Fibroblast of the conjunctiva (primary cell): ENCODE measurements at places on chromosomes 12 and 14.

GRCh38 chr14:104688505-104689108, 811 bp upstream of the INF2 start:
- DNase-seq, result no peak

DNA sequence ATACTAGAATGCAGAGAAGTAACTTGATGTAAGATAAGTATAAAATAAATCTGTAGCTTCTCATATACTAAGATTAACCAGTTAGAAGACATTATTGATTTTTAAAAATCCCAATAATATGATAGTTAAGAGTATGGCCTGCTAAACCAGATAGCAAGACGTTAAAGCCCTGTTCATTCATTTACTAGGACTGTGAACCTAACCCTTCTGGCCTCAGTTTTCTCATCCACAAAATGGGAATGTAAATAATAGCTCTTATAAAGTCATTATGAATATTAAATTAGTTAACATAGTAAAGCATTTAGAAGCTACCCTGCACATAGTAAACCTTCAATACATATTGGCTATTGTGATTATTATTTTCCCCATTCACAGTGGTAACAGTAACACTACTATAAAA, 6.0 kb upstream of the PRMT5 start:
- DNase-seq, result no peak

DNA sequence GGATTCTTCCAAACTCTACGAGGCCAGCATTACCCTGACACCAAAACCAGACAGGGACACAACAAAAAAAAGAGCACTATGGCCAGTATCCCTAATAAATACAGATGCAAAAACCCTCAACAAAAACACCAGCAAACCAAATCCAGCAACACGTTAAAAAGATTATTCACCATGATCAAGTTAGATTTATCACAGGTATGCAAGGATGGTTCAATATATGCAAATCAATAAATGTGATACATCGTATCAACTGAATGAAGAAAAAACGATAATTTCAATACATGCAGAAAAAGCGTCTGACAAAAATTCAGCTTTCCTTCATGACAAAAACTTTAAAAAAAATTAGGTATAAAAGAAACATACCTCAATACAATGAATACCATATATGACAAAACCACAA, 99.9 kb downstream of the CEP83 start:
- no peak for DNase-seq

- DNase-seq, result no peak
Measured at GRCh38 chr12:83168751-83169150, 482.0 kb downstream of the TMTC2 start.

DNA sequence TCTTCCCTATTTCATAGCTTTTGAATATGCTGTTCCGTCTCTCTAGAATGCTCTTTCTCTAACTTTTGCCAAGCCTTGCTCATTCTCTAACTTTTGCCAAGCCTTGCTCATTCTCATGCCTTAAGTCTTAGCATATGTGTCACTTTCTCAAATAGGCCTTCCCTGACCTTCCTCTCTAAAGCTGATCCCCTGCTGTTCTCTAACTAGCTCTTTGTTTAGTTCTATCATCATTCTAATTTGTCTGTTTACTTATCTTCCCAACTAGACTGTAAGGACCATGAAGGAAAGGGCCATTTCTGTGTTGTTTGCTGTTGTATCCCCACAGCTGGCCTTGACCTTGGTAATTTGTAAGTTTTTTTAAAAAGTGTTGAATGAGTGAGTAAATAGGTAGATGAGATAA, 71.1 kb downstream of the ZNF641 start:
- no peak for DNase-seq

GRCh38 chr12:67147030-67147429, 122.1 kb upstream of the CAND1 start:
- no peak for DNase-seq

DNA sequence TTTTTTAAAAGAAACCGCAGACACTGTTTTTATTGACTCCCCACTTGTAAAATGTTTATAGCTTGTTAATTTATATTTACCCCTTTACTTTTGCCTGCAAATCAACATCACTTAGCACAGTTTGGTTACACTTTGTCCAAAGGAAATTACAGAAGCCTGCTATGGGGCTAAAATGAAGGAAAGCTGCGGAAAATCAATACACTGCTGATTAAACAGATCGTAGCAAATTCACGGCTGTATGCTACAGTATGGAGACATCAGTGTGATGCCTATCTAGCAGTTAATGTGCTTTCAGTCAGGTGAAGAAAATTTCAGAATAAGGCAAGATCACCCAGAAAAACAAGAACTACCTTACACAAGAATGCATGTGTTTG, 110.0 kb downstream of the FOXG1 start:
- no peak for DNase-seq

DNA sequence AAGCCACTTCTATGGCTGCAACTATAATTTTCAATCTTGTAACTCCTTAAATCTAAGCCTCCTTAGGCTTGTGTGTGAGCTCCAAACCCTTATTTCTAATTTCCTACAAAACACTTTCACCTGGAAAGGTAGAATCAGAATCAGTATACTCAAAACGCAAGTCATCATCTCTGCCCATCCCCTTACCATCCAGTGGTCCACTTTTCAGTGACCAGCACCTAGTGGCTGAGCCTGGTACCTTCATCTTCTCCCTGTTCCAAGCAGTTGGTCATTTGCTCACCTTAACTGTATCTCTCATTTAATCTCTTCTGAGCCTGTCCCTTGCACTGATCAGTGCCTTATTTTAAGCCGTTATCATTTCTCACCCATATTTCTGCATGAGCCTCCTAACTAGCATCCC, 107.9 kb downstream of the PPM1H start:
- no peak for DNase-seq

DNA sequence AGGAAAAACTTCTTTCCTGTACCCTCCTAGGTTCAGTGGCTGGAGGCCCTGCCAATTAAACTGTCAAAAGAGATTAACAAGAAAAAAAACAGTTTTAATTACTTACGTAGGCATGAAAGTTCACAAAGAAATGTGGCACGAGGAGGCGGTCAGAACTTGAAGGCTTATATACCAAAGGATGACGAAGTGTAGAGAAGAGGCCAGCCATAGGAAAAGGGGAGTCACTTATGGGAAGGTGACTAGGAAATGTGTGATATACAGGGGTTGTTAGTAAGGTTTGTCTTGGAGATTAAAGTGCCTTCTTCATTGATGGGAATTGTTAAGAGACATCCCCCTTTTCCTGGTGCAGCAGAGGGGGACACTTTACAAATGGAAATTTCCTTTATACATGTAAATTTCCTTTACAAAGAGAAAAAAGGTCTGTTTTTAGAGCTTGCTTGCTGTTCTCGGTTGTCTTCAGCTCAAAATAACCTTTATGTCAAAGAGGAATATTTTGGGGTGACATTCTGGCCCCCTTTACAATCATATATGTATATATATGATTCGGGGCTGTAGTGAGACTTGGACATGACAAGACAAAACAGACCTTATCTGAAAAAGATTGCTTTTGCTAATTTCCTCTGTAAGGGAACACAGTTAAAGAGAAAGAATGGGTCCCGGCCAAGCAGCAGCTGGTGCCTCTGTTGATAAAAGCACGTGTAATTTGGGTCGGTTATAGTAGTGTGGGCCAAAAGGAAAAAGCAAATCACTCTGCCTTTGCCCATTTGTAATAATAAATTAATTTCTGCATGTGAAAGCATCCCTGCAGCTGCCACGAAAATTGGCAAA, 38.6 kb downstream of the SYNE2 start:
- no peak for DNase-seq

- no peak for DNase-seq
Measured at GRCh38 chr12:62170241-62170640, 90.0 kb upstream of the USP15 start.

- DNase-seq, result no peak
Measured at GRCh38 chr12:124780752-124781685, 82.6 kb downstream of the SCARB1 start.

- DNase-seq, result peak; percentile 63
Measured at GRCh38 chr14:54881235-54881760, 21.3 kb downstream of the GCH1 start.

GRCh38 chr12:120614848-120615247, 25.6 kb upstream of the CABP1 start:
- DNase-seq, result no peak

DNA sequence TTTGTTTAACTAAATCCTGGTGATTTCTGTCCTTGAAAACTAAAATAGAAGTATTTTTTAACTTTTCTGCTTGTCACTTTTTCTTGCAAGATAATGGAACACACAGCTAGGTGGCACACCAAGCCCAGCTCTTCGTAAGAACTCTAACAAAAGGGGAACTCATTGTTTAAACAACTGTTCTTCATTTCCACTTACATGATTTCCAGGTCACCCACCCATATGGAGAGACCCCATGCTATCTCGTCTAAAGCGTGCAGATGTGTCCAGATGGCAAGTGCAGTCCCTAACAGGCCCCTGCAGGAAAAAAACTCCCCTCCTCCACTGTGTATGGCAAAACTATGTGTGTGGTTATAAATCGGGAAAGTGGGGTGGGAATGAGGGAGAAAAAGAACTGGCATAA, 43.3 kb upstream of the NT5DC3 start:
- peak; percentile 55 for DNase-seq

DNA sequence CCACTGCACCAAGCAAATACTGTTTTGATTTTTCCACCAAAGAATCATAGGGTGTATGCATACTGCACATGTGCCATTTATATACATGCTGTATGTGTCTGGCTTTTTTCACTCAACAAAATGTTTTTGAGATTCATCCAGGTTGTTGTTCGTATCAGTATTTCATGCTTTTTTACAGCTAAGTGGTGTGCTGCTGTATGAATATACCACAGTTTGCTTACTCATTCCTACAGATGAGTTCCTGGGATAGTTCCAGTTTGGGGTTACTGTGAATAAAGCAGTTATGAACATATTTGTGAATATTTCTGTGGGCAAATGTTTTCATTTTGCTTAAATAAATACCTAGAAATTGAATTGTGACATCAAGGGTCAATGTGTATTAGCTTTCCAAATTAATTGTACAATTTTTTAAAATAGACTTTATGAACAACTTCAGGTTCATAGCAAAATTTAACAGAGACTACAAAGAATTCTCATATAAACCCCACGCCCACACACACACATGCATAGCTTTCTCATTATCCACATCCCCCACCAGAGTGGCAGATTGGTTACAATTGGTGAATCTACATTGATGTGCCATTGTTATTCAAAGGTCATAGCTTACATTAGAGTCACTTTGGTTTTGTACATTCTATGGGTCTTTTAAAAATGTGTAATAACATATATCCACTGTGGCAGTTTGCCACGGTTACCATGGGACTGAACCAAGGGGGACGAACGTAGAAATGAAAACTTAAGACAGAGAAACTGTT, 6.9 kb upstream of the KRT6A start:
- DNase-seq, result no peak

DNA sequence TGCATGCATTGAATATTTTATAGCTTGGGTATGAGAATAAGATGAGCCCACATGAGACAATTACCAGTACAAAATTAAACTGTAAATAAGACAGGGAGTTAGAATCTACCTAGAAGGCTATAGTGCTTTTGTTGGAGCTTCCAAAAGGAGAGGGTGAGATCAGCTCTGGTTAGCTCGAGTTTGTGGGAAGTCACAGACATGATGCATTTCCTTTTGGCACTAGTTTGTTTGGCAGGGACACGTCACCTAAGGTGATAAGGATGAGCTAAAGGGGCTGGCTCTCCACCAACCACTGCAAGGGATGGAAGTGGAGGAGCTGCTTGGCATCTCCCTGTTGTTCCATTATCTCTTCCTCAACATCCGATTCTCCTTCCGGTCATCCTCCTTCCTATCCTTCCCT, 48.5 kb upstream of the CPM start:
- no peak for DNase-seq

GRCh38 chr12:6827982-6828780, at the start of gene P3H3:
TSS of gene P3H3 (plus strand) at chr12:6828407. CDS start at chr12:6828441, 34 bp downstream.
- DNase-seq, result no peak

DNA sequence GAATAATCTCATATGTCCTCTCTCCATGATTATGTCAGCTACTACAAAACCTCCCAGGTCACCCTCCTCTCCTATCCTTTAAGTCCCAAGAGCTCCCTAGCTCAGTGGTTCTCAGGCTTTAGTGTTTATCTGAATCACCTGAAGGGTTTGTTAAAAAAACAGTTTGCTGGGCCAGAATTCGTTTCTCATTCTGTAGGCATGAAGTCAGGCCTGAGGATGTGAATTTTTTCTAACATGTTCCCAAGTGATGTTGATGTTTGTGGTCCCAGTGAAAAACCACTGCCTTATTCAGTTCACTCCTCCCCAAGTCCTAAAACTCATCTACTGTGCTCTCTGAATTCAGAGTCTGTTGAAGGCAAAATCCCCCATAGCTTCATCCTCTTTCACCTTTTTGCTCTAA, 241.4 kb downstream of the ETNK1 start:
- DNase-seq, result no peak

GRCh38 chr12:70176290-70176689, 66.9 kb upstream of the CNOT2 start:
- DNase-seq, result no peak

GRCh38 chr14:63573581-63573980, 30.4 kb upstream of the PPP2R5E start:
- no peak for DNase-seq

DNA sequence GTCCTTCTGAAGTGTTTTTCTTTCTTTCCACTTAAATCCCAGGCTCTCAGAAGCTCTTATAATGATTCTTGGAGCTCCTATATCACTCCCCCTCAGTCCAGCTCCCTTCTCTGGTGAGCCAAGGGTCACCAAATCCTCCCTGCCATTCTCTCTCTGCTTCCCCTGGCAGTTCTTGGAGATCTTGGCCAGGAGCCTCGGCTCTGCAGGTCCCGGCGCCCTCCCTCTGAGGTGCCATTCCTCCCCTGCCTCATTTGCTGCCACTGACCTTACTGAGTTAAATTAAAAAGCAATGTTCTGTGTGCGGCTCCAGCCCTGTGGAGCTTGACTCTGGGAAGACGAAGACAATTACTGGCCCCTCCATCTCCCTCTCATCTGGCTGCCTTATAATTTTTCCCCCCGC, 7.0 kb downstream of the CISTR start:
- no peak for DNase-seq

GRCh38 chr12:123573870-123574269, 10.5 kb upstream of the TMED2 start:
- no peak for DNase-seq

- DNase-seq, result no peak
Measured at GRCh38 chr12:9957834-9958233, 13.4 kb upstream of the CLEC12A start.

DNA sequence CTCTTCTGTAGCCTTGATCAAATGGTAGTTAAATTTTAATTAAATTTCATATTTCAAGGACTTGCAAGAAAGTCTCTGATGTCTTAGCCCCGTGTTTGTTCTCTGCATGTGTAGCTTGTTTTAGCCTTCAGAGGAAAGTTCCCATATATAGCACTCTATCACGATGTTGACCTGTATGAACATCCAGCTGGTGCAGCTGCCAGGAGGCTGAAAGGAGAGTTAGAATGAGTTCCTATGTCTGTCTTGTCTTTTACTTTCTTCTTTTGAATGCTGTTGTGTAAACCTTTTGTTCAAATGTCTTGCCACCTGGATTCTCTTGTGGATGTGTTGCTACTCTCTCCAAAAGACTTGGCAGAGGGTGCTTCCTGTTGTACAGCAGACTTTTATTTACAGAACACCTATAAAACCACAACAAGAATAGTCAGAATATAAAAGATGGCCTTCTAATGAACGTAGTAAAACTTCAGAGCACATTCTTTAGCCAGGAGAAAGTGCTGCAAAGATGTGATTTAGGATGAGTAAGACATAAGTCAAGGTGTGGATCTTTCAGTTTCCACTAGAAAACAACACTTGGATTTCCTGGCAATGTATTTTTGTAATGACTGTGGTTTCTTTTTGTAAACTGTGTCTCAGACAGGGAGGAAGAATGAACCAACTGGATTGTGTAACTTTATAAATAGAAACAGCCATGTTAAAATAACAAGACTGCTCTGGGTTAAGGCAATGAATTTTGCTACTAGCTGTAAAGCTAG, 17.2 kb downstream of the NAV3 start:
- peak; percentile 47 for DNase-seq

GRCh38 chr14:32075672-32076277, 1.3 kb upstream of the ARHGAP5 start:
- DNase-seq, result no peak
